ENCODE measurements at places on chromosomes 11 and 22. TPM values are rescaled to one million over a fixed set of nuclear protein-coding genes. Genes with fewer than 3 reads are reported as not detected.

The CARD18 gene
- total RNA-seq, result not detected

The AIFM3 gene
- total RNA-seq, result 0.30 TPM

The MUS81 gene
- total RNA-seq, result 72.9 TPM

The PRAME gene
- total RNA-seq, result 0.95 TPM

The MS4A4A gene
- total RNA-seq, result not detected

The FDX1 gene
- total RNA-seq, result 17.1 TPM

GRCh38 chr11:37557990-37558389 is 960.0 kb upstream of the RAG2 start:
- no peak for DNase-seq

DNA sequence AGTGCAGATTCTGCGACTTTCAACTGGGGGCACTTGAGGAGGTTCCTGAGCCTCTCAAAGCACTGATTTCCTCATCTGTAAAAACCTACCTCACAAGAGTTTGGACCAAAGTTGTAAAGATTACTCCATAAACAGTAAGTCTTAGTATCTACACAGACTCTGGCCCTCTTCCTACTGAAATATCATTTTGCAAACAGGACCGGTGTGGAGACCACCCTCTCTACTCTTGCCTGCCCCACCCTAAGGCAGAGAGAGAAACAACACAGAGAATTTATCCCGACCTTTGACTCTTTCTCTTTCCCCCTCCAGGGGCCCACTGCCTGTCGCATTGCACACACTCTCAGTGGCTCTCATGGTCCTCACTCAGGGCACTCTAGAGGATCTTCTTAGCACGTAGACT is 117.9 kb upstream of the LDLRAD3 start:
- DNase-seq, result no peak

DNA sequence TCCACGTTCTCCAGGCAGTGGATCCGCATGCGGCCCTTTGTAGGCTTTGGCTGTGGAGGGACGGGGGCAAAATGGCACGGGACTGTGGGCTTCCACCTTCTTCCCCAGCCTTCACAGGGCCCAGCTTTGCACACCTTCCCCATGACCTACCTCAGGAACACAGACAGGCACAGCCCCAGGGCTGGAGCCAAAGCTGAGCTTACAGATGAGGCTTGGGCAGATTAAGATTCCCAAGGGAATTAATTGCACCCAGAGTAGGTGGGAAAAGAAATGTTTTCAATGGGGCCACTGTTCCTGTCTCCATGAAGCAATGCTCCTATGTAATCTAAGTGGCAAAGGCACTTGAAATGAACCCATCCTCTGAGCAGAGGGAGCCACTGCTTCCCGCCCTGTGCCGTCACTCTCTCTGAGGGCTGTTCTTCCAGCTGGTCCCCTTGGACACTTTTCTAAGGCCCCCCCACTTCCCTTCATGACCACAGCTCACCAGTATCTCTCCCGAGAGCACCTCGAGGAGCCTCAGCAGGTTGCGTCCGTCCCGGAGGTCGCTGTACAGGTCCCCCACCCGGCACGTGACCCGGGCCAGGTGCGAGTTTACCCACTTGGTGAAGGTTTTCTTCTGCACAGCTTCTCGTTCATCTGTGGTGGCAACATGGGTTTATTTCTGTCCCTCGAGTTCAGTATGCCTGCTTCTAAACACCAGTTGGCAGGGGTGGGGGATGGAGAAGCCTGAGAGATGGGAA is 13.5 kb downstream of the SPTBN2 start:
- no peak for DNase-seq

DNA sequence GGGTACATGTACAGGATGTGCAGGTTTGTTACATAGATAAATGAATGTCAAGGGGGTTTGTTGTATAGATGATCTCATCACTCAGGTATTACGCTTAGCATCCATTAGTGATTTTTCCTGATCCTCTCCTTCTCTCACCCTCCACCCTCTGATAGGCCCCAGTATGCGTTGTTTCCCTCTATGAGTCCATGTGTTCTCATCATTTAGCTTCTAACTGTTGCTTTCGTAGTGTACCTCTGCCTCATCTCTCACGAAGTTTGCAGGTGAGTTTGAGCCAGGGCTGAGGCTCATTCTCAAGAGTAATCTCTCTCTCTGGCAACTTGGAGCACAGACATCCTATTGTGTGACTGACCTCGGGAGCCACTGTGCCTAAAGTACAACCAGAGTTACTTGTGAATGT is 4.7 kb upstream of the HBE1 start:
- no peak for DNase-seq

DNA sequence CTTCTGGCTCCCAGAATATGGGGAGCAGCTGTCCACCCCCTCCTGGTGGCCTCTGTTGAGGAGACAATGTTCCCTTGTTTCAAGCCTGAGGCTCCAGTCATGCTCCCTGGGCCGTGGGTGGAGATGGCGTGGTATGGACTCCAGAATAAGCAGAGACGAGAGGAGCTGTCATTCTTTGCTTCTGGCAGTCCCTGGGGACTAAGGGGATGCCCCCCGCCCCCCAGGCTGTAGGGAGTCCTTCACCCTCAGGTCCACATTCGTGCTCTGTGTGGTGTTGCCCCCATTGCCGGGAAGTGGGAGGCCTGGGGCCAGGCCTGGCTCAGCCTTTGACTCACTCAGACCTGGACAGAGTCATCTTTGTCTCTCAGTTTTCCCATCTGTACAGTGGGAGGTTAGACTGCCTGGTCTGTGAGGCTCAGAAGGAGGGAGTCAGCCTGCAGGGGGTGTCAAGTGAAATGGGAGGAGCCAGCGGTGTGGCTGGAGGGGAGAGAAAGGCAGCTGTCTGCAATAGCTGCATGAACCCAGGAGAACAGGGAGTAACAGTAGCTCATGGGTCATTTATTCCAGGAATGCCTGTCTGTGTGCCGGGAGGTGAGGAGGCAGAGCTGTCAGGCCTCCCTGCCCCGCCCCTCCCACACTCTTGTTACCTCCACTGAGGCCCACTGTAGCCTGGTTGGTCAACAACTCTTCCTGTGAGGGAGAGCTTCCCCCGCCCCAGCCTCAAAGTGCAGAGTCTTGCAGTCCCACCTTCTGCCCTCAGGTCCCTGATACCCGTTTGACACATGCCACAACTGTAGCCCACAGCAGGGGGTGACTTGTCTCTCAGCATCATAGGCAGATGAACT is 6.3 kb downstream of the ARHGEF17 start:
- no peak for DNase-seq

Measured in activated T-cell treated with anti-CD3 and anti-CD28 coated beads, Interleukin-2, amount 50 U/mL, for 4 hours (primary cell).